ENCODE measurements at places on chromosomes 3 and 15. TPM values are rescaled to one million over a fixed set of nuclear protein-coding genes. Genes with fewer than 3 reads are reported as not detected.

The EHD4 gene
- total RNA-seq = 32.6 TPM

DNA sequence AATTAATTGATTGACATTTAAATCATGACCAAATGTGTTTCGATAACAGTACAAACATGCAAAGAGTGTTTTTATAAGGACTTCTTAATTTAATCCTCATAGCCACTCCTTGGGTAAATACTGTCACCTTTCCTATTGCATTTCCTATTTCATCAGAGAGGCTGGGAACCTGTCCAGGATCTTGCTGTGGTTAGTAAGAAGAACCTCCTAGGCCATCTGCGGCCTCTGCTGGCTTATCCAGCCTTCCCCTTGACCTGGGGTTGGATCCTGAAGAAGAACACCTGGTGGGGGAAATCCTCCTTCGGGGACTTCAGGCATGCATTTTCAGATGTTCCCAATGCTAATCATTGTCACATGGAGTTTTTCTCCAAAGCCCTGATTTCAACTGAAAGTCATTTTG, 25.5 kb downstream of the GLDN start:
- no peak overlapping the region for H3K4me3 ChIP-seq
- H3K27ac ChIP-seq = no peak overlapping the region
- DNase-seq = peak; percentile 53

DNA sequence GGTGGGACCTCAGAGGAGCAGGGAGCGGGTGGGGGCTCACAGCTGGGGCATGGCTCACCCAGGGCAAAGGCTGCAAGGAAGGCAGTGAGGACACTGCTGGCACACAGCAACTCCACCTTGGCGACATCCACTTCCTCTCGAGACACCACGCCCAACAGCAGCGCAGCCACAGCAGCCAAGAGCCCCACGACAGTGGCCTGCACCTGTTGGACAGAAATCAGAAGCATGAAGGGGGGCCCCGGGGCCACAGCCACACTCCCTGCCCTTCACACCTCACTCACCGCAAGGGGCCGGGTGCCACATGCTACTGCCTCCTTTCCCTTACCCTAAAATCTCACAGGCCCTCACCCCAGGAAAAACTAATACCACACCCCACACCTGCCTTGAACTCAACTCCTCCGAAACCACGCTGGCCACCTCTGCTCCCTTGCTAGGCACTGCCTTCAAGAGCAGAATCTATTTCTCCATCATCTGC, 57.3 kb downstream of the ROPN1B start:
- DNase-seq = no peak
- no peak overlapping the region for H3K27ac ChIP-seq
- H3K27me3 ChIP-seq = no peaks in the 10 kb centered on the region
- H3K4me3 ChIP-seq = no peak overlapping the region
- H3K36me3 ChIP-seq = no peaks in the 10 kb centered on the region
- no peaks in the 10 kb centered on the region for H3K4me1 ChIP-seq

DNA sequence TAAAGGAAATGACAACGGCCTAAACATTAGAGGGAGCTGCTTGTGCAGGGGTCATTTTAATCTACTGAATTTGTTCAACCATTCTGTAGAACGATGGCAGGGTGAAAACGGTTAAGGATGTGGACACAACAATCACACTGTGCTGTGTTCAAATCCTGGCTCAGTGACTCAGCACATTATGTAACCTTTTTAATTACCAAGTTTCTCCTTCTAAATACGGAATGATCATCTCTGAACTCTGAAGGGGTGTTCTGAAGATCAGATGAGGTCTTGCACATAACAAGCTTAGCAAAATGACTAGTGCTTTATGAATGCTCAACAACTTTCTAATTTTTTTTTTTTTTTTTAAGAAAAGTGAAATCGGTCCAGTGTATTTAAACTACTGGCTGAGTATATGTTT, 592.8 kb downstream of the FOXP1 start:
- DNase-seq = no peak
- no peak overlapping the region for H3K4me3 ChIP-seq
- H3K27me3 ChIP-seq = no peaks in the 10 kb centered on the region

The PGBD4 gene
- 1.1 TPM for total RNA-seq

GRCh38 chr3:179236669-179237301, 14.1 kb downstream of the KCNMB3 start:
- DNase-seq = no peak
- H3K27ac ChIP-seq = no peak overlapping the region
- H3K4me3 ChIP-seq = no peak overlapping the region

The CHRM5 gene
- total RNA-seq = not detected

The GPX1 gene
- total RNA-seq = 518 TPM

The XCR1 gene
- total RNA-seq = 2.0 TPM

DNA sequence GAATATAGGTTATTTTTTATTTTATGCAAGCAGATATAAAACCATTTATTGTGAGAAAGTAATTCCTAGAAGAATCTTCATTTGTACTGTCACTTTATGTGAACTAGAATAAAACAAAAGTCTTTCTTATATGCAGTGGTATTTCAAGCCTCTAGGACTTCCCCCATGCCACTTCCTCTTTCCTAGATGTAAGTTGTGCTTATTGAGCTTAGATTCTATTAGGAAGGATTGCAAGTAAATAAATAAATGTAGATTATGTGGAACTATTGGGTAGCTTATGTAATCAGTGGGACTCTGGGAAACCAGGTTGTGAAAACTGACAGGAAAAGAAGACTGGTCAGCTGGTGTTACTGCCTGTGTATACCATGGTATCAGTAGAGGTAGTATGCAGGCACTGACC, 169.7 kb downstream of the RSRC1 start:
- H3K4me1 ChIP-seq = no peaks in the 10 kb centered on the region
- no peaks in the 10 kb centered on the region for H3K36me3 ChIP-seq
- no peak overlapping the region for H3K27ac ChIP-seq
- H3K27me3 ChIP-seq = no peaks in the 10 kb centered on the region
- no peak overlapping the region for H3K4me3 ChIP-seq
- DNase-seq = no peak

DNA sequence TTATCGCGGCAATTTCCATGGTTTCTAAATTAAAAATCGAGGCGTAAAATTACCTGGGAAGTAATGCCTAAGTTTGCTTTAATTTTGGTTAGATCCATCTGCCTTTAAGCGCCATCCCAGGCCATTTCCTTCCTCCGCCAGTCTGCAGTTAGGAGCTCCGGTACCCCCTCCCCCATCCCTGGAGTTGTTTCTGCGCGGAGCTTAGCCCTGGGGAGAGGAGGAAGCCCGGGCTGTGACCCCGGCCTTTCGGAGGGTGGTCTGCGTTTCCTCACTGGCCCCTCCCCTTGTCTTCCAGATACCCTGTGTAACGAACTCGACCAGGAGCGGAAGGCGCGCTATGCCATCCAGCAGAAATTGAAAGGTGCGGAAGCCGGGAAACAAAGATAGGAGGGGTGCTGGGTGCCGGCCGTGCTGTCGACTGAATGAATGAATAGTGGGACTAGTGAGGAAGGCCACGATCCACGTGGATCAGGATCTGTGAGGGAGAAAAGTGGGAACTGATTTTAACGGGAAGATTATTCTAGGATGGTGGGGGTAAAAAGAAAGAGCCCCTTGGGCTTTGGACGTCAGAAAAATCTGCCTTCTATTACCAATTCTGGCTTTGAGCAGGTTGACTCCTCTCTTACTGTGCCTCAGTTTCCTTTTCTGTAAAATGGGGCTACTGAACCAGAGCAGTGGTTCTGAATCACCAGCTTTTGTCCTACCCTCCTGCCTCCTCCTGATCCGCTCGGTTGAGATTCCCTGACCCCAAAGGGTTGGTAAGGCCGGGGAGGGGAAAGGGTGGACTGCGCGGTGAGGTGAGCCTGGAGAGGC, 6.7 kb downstream of the RNU6-1 start:
- no peaks in the 10 kb centered on the region for H3K36me3 ChIP-seq
- H3K27me3 ChIP-seq = peaks cover 81% of the 10 kb centered on the region
- no peak overlapping the region for H3K4me3 ChIP-seq
- no peak for DNase-seq

The GRK7 gene
- total RNA-seq = not detected

DNA sequence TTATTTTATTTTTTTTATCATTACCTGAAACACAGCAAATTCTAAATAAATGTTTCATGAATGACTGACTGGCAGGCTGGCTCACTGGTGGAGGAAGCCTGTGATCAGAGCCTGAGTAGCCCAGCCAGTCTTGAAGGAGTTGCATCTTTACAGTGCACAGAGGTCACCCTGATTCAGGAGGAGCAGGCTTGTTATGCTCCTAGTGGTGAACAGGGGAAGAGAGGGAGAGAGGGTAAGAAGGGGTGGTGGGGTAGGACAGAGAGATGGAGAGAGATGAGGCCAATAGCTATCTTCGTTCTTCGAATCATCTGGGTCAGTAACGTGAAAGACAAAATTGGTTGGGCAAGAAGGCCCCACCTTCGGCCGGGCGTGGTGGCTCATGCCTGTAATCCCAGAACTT, 202.6 kb upstream of the MCTP2 start:
- no peaks in the 10 kb centered on the region for H3K4me1 ChIP-seq
- no peak overlapping the region for H3K4me3 ChIP-seq
- H3K27me3 ChIP-seq = peaks cover 4% of the 10 kb centered on the region

The NUDT16 gene
- 24.7 TPM for total RNA-seq

- no peak for DNase-seq
- no peaks in the 10 kb centered on the region for H3K27me3 ChIP-seq
- H3K4me3 ChIP-seq = no peak overlapping the region
- H3K27ac ChIP-seq = peak overlapping the region; percentile 71
- no peaks in the 10 kb centered on the region for H3K36me3 ChIP-seq
Measured at GRCh38 chr15:84598250-84598649, 2.6 kb upstream of the ZSCAN2 start.

GRCh38 chr3:122948408-122948807, 79.2 kb downstream of the SEMA5B start:
- no peak overlapping the region for H3K27ac ChIP-seq
- H3K27me3 ChIP-seq = no peaks in the 10 kb centered on the region
- H3K4me3 ChIP-seq = no peak overlapping the region
- no peak for DNase-seq
- H3K36me3 ChIP-seq = no peaks in the 10 kb centered on the region
- H3K4me1 ChIP-seq = no peaks in the 10 kb centered on the region

DNA sequence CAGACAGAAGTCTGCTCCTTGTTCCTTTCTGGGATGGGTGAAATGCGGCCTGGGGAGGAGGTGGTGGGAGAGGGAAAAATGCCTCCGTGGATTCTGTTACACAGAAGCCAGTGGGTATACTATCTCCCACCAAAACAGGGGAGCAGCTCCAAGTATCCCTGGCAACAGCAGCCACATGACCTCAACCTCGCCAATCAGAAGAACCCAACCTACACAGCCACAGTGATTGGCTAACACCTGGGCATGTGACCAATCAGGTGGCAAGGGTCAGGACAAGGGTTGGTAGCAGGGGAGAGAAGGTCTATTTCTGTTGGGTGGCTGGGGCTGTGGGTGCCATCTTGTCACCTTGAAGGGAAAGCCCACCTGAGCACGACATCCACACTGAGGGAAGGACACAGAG, 9.1 kb upstream of the ACAD9 start:
- H3K4me1 ChIP-seq = no peaks in the 10 kb centered on the region
- no peak overlapping the region for H3K27ac ChIP-seq
- no peak for DNase-seq
- H3K4me3 ChIP-seq = no peak overlapping the region
- H3K36me3 ChIP-seq = no peaks in the 10 kb centered on the region

The LRRC28 gene
- total RNA-seq = 18.4 TPM

GRCh38 chr3:101861212-101861788, 12.0 kb downstream of the NFKBIZ start:
- no peak for DNase-seq
- H3K4me1 ChIP-seq = peaks cover 17% of the 10 kb centered on the region
- H3K27me3 ChIP-seq = no peaks in the 10 kb centered on the region
- no peak overlapping the region for H3K27ac ChIP-seq
- H3K4me3 ChIP-seq = no peak overlapping the region

DNA sequence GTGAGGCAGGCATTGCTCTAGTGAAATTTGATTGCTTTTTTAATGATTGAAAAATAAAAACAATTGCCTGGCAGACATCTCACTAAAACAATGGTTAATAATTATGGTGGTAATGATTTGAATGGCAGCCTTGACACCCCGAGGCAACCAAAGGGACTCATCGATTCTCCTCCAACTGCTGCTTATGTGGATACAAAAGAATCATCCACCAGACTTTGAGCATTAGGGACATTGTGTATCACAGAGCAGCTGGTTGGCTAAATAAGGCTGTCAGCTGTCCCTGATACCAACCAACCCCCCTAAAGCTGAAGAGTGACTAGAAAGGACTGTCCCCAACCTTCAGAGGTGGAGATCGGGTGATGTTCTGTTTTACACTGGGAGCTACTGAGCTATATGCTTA, 1.7 kb upstream of the CD47 start:
- H3K27ac ChIP-seq = no peak overlapping the region
- H3K27me3 ChIP-seq = no peaks in the 10 kb centered on the region
- DNase-seq = no peak
- H3K36me3 ChIP-seq = no peaks in the 10 kb centered on the region
- no peaks in the 10 kb centered on the region for H3K4me1 ChIP-seq
- no peak overlapping the region for H3K4me3 ChIP-seq

Data from left lung (tissue), 14 donors.